ENCODE measurements at places on chromosomes 3 and 15. TPM values are rescaled to one million over a fixed set of nuclear protein-coding genes. Genes with fewer than 3 reads are reported as not detected.

GRCh38 chr15:100125401-100126191 lies 216.2 kb downstream of the ADAMTS17 start:
- no peak for DNase-seq

GRCh38 chr3:37310666-37311050 lies 136.3 kb upstream of the LRRFIP2 start:
- no peak for DNase-seq

FAM43A gene
- 69.2 TPM for total RNA-seq

ZIC4 gene
- total RNA-seq = 0.17 TPM

DPPA2 gene
- total RNA-seq = 0.68 TPM

Data from Daoy (cell line).